ENCODE measurements at places on chromosomes 16 and 17.

- DNase-seq = no peak
Observed at GRCh38 chr16:85330694-85331188, 218.5 kb upstream of the CIBAR2 start.

GRCh38 chr16:2720064-2720457 lies at the start of gene PRSS27:
TSS of gene PRSS27 (minus strand) at chr16:2720224. CDS start at chr16:2720160, 64 bp downstream.
- DNase-seq = no peak

- peak; percentile 57 for DNase-seq
Observed at GRCh38 chr17:7440113-7440833, 961 bp downstream of the FGF11 start.

- DNase-seq = no peak
Observed at GRCh38 chr17:50466371-50467113, 2.1 kb downstream of the CHAD start.

GRCh38 chr16:3467182-3467581 lies 23.7 kb downstream of the NAA60 start:
- DNase-seq = no peak

- DNase-seq = no peak
Observed at GRCh38 chr17:838486-838885, 56.3 kb downstream of the MRM3 start.

DNA sequence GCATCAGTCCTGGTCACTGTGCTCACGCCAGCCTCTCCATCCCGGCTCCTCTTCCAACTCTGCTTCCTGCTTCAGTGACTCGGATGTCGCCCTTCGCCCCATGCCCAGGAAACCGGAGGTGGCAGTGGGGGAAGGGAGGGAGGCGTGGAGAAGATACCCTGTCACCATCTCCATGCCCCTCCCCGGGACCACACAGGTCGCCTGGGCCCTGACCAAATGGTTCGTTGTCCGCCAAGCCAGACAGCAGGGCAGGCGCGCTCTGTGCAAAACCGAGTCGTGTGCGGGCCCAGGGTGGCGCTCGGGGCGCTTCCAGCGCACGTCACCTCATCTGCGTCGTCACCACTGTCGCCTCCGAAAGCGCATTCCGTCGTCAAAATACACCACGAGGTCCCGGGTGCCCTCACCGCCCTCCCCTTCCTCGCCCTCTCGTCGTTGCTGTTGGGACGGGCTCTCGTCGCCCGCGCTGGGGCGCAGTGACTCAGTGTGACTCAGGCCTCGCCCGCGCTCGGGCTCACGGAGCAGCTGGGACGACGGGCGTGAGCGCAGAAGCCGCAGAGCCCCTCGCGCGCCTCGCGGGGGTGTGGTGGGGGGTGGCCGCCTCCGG lies 39.2 kb downstream of the ZNF778 start:
- no peak for DNase-seq

- DNase-seq = peak; percentile 62
Observed at GRCh38 chr17:60139438-60140285, 10.1 kb upstream of the CA4 start.

- DNase-seq = no peak
Observed at GRCh38 chr17:48139944-48140343, 32.4 kb downstream of the SNX11 start.

GRCh38 chr16:4328046-4328781 lies 12.3 kb downstream of the GLIS2 start:
- DNase-seq = no peak

GRCh38 chr17:49523706-49524472 lies 28.8 kb downstream of the NGFR start:
- DNase-seq = no peak

GRCh38 chr16:12763517-12763916 lies 40.2 kb downstream of the CPPED1 start:
- DNase-seq = no peak

GRCh38 chr16:74774223-74775139 lies at the start of gene FA2H:
TSS of gene FA2H (minus strand) at chr16:74774820. CDS start at chr16:74774755, 65 bp downstream.
- peak; percentile 30 for DNase-seq

DNA sequence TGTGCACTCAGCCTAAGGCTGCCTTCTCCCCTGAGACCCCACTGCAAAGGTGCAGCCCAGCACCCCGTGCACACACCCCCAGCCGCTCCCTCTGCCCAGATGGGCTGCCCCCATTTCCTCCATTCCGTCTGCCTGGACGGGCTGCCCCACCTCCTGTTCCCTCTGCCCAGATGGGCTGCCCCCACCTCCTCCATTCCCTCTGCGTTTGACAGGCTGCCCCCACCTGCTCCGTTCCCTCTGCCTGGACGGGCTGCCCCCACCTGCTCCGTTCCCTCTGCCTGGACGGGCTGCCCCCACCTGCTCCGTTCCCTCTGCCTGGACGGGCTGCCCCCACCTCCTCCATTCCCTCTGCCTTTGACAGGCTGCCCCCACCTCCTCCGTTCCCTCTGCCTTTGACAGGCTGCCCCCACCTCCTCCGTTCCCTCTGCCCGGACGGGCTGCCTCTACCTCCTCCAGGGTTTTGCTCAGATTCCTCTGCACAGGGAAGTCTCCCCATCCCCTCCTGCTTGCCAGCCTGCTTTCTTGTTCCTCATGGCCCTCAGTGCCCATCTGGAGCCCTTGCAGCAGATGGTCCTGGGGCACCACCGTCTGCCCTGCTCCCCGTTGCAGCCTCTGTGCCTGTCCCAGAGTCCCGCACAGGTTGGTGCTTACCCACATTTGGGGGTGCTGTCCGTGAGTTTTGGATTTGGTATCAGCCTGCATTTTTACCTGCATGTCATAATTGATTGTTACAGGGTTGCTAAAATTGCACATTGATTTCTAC lies 23.4 kb upstream of the IL17C start:
- no peak for DNase-seq

DNA sequence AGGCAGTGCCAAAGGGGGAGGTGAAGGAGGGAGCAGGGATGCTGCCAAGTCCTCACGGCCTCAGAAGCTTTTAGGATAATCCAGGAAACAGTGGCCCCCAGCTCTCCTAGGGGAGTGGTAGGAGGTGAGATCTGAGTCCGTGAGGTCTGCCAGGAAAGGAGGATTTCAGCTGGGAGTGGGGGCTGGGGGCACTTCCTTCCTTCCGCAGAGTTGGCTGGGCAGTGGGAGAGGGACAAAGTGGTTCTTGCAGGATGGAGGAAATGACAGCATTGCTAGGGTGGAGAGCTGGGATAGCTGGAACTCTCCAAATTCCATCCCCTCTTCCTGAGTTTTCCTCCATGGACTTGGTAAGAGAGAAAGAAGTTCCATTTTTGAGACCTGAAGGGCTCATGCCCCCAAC lies 4.8 kb upstream of the SP6 start:
- no peak for DNase-seq

DNA sequence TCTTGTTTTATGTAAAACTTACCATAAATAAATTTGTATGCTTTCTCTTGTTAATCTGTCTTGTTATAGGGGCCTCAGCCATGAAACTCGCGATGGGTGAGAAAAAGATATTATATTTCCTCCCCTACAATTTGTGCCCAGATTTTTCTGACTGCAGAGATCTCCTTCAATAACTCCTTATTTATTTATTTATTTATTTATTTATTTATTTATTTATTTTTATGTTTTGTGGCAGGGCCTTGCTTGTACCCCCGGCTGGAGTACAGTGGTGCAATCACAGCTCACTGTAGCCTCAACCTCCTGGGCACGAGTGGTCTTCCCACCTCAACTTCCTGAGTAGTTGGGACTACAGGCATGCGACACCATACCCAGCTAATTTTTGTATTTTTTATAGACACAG lies 23.3 kb upstream of the CCL5 start:
- DNase-seq = no peak

- no peak for DNase-seq
Observed at GRCh38 chr17:4362141-4362540, 4.3 kb downstream of the UBE2G1 start.

DNA sequence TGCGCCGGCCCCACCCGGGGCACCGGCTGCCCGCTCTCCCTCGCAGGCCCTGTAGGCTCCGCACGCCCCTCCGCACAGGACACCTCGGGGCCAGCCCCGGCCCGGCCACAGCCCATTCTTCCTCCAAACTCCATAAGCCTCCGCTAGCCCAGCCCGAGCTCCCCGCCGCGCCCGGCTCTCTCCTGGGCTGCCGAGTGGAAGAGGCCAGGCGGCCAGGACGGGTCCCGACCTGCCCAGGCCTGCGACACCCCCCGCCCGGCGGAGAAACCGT lies 397 bp downstream of the NCOR1 start:
- DNase-seq = no peak

DNA sequence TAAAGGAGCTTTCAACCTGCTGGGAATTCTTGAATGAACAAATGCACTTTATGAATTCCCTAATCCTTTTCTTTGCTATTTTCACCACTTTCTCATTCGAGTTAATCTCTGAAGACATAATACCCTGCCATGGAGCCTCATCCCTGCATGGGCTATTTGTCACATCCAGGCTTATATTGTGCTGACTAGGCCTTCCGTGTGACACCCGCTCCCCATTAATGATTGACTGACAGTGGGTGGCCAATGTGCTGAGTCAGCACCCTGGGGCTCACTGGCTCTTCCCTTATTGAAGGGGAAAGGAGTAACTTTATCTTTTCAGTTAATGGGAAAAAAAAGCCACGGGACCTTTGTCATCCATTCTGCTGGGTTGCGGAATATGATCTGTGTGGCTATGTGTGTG lies 1024.8 kb upstream of the EEF2KMT start:
- no peak for DNase-seq

GRCh38 chr16:7624871-7625766 lies 292.5 kb downstream of the RBFOX1 start:
- DNase-seq = no peak

- DNase-seq = no peak
Observed at GRCh38 chr16:79409978-79410377, 190.6 kb downstream of the MAF start.

DNA sequence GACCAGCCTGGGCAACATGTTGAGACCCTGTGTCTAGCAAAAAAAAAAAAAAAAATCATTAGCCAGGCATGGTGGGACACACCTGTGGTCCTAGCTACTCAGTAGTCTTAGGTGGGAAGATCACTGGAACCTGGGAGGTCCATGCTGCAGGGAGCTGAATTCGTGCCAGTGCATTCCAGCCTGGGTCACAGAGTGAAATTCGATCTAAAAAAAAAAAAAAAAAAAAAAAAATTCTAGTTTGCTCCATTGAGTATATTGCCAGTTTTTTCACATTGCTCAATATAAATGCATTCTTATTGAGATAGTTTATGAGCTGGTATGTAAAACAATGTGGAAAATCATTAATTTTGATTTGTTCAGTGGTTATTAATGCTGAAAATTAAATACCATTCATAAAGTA lies 52.0 kb downstream of the ABHD15 start:
- no peak for DNase-seq

DNA sequence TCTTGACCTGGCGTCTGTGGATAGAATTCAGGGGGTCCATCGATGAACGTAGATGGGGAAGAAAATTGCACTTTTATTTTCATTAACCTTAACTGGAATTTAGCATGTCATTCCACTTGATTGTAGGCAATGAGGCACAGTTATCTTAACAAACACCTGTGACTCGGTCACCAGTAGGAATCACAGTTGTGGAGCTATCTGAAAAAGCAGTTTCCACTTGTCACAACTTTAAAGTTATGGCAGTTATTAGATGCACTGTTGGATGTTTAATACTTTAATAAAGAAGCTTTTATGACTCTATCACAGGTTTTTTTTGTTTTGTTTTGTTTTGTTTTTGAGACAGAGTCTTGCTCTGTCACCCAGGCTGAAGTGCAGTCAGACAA lies 83.7 kb upstream of the LGALS9 start:
- DNase-seq = no peak

- no peak for DNase-seq
Observed at GRCh38 chr16:74280448-74280847, 16.2 kb upstream of the PSMD7 start.

- no peak for DNase-seq
Observed at GRCh38 chr17:48100160-48100559, 1.1 kb downstream of the CBX1 start.

- DNase-seq = no peak
Observed at GRCh38 chr17:27947005-27947406, 53.8 kb upstream of the LYRM9 start.

- no peak for DNase-seq
Observed at GRCh38 chr16:8103649-8104289, 486.5 kb downstream of the TMEM114 start.

DNA sequence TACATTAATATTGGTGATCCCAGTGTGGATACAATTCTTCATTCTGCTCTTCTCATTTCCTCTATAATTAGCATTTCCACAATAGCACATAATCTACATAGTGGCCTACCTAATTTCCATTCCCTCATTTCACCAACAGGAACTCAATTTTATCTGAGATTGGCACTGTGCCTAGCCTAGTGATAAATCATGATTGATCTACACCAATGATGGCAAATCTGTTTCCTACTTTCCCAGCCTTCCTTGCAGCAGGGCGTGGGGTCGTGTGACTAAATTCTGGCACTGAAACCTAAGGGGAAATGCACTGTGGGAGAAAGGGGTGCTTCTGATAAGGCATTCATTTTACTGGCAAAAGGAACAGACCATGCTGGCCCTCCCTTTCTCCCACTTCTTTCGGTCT lies 66.6 kb upstream of the TOM1L1 start:
- DNase-seq = no peak
